ENCODE measurements at places on chromosomes 13 and 19.

GRCh38 chr13:72469906-72470305 is 257.5 kb downstream of the MZT1 start:
- no peak for DNase-seq

DNA sequence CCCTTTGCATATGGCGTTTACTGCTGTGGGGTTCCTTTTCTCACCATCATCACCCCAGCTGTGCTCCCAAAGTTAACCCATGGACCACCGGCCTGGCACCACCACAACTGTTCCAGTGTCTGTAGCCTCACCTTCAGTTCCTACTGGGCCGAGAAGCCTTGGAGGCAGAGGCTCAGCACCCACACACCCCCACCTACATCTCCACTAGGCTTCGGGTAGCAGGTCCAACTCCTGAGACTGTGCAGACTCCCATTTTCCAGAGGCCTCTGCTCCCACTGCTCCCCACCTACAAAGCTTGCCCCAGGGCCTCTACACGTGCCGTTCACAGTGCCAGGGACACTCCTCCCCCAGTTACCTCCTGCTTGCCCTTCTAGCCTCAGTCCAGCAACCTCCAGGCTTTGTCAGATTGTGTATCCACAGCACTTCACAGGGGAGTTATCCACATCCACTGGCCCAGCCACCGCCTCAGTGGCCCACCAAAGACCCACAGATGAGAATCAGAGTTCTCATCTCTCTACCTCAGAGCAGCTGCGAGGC is 14.1 kb downstream of the SLC27A5 start:
- DNase-seq: no peak

DNA sequence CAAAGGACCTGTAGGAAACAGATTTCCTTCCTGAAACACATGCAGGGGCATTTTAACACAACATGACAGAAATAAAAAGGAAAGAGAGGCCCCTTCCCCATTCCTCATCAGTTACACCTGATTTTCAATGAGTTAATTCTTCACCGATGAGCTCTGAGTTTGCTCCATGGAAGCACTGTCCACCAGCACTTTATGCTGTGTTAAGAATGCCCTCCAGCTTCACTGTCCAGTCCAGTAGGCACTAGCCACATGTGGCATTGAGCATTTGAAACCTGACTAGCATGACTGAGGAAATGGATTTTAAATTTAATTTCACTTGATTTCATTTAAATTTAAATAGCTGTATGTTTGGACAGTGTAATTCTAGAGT is 217.2 kb upstream of the SLC10A2 start:
- DNase-seq: no peak

DNA sequence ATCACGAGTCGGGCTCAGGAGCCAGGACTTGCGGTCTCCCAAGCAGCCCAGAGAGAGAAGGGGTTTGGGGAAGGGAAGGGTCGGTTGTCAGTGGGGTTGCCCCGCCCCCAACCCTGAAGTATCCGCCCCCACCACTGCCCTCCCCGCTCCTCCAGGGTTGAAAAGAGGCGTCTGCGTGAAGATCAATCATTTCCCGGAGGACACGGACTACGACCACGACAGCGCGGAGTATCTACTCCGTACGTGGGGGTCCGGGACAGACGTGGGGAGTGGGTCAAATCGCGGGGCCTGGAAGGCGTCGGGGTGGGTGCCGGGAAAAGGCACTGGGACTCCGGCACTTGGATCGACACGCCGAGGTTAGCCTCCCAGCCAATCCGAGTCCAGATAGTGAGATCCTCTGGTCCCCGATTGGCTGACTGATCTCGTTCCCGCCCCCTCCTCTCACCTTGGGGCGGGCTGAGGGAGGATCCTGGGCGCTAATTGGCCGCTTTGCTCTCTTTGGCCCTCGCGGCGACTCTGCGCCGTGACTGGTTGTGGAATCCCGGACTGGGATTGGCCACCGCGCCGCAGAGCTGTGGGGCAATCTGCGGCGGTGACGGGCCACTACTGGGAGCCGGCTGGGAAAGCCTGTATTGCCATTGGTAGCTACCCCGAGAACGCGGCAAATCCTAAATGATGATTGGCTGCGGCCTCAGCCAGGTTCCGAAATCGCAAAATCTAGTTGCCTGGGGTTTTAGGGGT is 13.3 kb upstream of the CACNG6 start:
- DNase-seq: peak; percentile 3

DNA sequence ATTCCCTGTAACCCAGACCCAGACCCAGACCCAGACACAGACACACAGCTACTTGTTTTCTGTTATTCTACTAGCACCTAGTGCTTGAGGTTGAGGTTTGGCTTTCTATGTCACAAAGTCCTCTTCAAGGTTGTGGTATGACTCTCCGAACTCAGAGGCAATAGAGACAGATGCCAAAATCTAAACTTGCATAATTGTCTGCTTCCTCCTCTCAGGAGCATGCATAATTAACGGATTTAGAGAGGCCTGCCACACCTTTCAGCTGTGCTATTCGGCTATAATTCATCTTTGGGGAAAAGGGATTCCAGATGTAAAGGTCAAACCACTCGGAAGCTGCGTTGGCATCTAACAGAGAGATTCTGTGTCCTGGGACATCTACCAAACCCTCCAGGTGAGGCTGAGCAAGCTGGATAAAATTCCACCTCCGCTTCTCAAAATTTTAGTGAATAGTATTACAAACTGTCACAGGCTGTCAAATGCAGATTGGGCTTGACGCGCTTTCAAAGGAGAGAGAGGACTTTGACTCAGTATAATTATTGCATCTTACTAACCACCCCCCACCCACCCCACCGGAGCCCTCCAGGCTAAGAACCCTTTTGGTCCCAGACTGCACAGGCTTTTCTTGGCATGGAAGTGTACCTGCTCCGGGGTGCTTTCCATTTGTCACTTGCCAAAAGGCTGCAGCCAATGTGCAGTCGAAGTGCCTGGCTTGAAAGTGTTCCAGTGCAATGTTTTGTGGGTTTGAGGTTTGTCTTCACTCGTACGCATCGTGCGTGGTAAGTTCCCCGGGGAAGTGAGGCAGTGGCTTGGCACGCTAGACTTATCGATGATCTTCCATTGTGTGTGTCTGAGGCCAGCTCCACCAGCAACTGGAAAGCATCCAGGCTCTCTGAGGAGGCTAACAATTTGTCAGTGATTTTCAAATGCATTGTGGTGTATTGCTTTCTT is 194.1 kb downstream of the TDRD3 start:
- no peak for DNase-seq

DNA sequence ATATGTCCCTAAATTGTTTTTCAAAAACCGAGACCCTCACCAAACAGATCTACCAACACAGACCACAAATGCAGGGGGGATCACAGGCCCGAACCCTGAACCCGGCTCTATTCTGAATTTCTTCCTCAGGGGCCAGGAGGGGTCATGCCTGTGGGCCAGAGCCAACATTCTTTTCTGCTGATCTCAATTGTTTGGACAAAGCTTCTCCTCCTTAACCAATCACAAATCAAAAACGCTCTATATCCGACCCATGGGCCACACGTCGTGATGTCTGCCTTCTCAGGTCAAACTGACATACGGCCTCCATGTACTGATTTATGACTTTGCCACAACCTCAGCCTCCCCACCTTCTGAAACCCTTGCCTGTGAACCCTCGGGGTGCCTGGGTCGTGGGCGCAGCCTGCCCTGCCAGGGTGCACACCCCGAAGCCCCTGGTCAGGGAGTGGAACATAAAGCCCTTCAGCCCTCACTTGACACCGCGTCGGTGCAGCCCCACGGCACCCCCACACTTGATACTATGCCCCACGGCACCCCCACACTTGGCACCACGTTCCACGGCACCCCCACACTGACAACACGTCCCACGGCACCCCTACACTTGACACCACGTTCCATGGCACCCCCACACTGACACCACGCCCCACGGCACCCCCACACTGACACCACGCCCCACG is 58.4 kb upstream of the C13orf46 start:
- DNase-seq: no peak

- no peak for DNase-seq
Observed at GRCh38 chr13:110024645-110024980, 238.2 kb upstream of the IRS2 start.

DNA sequence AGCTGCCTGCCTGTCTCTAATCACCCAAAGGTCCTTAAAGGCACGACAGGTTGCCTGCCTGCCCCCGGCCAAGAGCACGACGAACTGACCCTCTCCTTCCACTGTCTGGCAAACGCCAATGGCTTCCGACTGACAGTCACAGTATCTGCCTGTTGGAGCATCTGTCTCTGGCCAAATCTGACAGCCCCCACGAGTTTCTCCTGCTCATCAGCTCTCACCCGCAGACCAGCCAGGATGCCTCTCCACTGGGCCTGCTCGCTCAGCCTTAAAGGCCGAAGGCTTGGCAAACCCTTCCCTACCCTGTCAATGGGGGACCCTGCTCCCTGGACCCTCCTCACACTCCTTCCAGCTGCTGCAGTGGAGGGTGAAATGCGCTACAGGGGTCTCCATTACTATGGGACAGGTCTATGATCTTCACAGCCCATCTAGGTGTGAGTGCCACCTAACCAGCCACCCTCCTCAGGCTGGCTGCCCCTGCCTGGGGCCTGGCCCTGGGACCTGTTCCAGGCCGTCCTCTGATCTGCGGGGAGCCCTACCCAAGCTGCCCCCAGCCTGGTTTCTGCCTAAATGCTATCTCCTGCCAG is 932 bp downstream of the FAM83E start:
- DNase-seq: no peak

GRCh38 chr13:26183416-26183815 is 38.7 kb downstream of the RNF6 start:
- no peak for DNase-seq

- DNase-seq: peak; percentile 6
Observed at GRCh38 chr13:26254583-26255111, 718 bp downstream of the CDK8 start.

DNA sequence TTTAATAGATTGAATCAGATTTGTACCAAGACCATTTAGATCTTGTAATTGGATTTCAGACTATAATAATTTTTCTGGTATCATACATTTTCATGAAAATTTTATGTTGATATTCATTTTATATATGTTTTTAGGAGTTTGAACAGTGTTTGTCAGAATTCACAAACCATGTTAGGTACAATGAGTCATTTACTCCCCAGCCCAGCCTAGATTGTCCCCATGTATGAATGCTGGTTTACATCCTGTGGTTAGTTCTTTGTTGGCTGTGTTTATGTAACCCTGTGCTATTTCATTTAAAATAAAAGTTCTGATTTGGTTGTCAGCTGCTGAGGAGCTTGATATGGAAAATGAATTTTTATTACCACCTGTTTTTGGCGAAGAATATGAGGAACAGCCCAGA is 96.7 kb downstream of the GJA3 start:
- DNase-seq: no peak

- DNase-seq: no peak
Observed at GRCh38 chr19:3132971-3133792, 2.7 kb upstream of the GNA15 start.

GRCh38 chr13:51794964-51795363 is 9.0 kb downstream of the DHRS12 start:
- no peak for DNase-seq

DNA sequence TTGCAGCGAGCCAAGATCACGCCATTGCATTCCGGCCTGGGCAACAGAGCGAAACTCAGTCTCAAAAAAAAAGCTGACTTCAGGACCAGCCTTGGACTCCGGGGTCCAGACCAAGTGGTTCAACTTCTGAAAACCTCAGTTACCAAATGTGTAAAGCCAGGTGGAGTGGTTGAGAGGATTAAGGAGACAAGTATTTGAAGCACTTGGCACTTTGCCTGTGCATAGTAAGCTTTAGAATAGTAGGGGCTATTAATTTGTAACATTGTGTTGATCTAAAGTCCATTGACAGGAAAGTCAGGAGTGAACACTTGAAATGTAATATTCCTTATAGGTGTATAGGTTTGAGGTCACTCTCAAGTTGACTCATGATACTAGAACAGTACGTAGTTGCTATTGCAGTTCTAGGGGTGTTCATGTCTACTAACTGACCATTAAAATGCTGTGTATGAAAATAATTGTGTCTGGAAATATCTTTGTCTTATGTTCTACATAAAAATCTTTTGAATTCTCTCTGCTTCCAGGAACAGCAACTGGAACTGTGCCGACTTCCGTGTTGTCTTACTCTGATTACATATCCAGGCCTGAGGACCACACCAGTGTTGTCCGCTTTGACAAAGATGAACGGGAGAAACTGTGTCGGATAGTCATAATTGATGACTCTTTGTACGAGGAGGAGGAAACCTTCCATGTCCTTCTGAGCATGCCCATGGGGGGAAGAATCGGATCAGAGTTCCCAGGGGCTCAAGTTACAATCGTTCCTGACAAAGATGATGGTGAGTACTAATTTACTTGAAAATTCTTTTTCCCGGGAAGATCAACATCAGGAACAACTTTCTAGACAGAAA is 97.4 kb downstream of the FREM2 start:
- no peak for DNase-seq

- no peak for DNase-seq
Observed at GRCh38 chr13:39217471-39217870, 179.2 kb downstream of the NHLRC3 start.

DNA sequence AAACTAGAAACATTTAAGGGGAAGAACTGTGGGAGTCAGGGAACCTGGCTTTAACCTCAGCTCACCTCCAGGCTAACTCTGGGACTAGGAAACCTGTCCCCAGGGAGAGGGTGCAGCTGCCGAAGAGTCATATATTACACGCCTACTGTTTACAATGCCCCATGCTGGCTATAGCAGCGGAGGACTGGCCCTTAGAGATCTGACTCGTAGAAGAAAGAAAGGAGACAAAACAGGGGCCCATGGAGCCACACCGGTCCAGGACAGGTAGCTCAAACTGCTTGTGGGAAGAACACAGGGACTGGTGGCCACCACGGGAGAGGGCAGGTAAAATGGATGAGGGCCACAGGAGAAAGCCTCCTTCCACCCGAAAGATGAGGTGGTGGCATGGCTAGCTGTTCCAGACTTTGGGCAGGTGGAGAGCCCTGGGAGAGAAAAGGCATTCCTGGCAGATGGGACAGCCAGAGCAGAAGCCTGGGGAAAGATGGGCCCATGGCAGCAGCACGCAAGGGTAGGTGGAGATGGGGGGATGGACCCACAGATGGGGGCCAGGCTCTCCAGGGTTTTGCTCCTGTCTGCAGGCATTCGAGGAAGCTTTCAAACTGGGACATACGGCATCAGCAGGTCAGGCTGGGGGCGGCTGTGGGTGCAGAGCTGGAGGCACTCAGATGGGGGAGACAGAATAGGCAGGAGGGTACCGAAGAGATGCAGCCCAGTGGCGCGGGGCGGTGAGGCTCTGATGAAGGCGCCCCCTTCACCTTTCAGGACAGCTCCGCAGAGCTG is 69.5 kb downstream of the LATS2 start:
- no peak for DNase-seq
